Tongue (tissue), 3 donors: ENCODE measurements at places on chromosomes 5 and 9. TPM values are rescaled to one million over a fixed set of nuclear protein-coding genes. Genes with fewer than 3 reads are reported as not detected.

TMEM215 gene
- 2.1 TPM for total RNA-seq

TAL2 gene
- total RNA-seq, result 8.6 TPM

GRCh38 chr5:61572959-61573358, 240.9 kb downstream of the ZSWIM6 start:
- DNase-seq, result no peak

STRBP gene
- total RNA-seq, result 26.3 TPM

DNA sequence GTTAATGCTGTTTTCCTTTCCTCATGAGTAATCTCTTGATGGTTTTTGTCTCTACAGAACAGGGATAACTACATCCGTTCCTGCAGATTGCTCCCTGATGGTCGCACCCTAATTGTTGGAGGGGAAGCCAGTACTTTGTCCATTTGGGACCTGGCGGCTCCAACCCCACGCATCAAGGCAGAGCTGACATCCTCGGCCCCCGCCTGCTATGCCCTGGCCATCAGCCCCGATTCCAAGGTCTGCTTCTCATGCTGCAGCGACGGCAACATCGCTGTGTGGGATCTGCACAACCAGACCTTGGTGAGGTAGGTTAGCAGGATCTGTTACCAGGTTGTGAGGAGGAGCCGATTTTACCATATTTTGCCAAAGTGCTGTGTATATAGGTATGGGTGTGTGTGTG, 148.2 kb downstream of the TLE4 start:
- DNase-seq, result no peak

GRCh38 chr9:85115473-85115872, 445.9 kb downstream of the NTRK2 start:
- no peak for DNase-seq

DNA sequence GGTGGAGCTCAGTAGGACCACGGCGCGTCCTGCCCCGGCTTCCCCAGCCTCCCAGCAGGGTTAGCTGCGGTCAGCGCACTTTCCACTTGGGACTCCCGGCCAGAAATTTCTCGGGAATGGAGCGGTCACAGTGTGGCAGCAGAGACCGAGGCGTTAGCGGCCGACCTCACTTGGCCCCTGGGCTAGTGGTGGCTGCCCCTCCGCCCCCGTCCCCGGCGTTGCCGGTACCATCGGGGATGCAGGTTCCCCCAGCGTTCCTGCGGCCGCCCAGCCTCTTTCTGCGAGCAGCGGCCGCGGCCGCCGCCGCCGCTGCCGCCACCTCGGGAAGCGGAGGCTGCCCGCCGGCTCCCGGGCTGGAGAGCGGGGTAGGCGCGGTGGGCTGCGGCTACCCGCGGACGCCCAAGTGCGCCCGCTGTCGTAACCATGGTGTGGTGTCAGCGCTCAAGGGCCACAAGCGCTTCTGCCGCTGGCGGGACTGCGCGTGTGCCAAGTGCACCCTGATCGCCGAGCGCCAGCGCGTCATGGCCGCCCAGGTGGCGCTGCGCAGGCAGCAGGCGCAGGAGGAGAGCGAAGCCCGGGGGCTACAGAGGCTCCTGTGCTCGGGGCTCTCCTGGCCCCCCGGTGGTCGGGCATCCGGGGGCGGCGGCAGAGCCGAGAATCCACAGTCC, 460 bp downstream of the DMRTA1 start:
- DNase-seq, result peak; percentile 73

DNA sequence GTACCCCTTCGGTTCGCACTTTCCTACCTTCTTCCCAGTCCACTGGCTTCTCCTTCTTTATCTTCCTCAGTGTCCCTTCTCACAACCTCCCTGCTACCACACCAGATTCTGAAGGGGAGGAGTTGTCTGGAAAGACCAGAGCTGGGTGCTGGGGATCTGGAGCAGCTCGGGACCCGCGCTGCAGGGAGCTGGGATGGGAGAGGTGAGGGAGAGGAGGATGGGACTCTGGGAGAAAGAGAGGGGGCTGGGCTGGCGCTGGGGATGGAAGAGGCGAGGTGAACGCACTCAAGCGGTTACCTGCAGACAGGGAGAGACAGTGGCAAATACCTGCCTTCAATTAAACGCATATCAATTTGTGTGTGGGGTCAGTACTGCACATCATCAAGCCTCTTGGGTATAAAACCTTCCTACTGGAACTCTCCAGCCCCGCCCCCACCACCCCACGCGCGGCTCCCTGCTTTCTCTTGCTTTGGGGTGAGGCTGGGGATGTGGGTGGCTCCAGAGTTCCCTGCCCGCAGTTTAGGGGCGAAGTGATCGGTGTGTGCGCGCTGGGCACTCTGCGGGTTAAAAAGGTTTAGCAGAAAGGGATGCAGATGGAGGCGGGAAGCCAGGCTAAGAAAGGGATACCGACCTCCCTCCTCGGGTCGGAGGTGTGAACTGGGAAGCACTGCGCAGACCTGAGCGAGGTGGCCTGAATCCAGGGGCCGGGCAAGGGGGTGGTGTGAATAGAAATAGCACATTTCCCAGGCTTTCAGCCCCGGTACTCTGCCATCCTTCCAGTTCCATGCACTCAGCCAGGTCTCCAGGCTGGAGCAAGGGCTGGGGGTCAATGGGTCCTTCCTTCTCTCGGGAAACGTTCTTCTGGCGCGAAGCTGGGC, 977 bp upstream of the PAM start:
- DNase-seq, result no peak

PAX5 gene
- total RNA-seq, result 0.62 TPM

- no peak for DNase-seq
These were observed 542.9 kb downstream of the LRRC70 start for GRCh38 chr5:63121471-63121870.

DNA sequence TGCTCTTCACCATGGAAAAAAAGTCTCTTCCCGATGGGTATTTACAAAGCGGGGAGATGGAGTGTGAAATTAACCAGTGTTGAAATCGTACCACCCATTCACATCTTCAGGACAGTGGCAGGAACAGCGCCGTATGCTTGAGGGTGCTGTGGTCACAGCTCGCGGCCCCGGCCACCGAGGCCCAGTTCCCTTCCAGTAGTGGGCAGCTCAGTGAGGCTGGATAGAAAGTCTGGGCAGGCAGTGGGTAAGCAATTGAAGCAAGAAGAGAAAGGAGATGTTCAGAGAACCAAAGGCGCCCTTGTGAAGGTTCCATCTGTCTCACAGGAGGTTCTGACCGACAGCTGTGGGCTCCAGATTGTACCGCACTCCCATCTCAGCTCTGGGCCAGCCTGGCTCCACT, 59.1 kb downstream of the SECISBP2 start:
- no peak for DNase-seq

FGF18 gene
- total RNA-seq, result 3.9 TPM

NEK6 gene
- total RNA-seq, result 33.6 TPM

- DNase-seq, result no peak
These were observed 25.1 kb upstream of the CLPTM1L start for GRCh38 chr5:1370006-1370405.

GRCh38 chr9:118734696-118735095, 634.5 kb downstream of the BRINP1 start:
- DNase-seq, result no peak

DNA sequence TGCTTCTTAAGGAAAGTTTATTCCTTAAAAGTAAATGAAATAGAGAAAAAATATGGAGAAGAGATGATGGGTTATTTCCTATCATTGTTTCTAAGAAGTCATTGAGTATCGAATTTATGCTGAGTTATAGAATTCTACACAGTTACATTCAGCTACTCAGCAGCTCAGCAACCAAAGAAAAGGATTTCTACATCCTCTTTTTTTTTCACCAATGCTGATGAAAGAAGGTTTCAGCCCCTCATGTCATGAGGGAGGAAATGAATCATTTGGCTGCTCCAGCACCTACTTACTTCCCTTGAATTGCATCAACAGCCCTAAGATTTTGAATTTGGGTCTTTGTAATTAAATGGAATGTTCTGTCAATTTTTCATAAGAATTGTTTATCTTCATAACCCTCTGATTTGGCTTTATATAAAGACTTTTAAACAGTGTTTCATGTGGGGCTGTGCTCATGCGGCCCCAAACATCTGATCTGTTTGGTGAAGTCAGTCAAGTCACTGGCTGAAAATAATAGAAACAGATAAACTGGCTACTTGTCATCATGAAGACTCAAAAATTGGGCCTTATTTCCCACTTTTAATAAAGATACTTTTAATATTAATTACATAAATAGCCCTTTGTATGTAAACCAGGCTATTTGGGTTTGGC, 18.5 kb upstream of the SNX2 start:
- DNase-seq, result no peak

DND1 gene
- total RNA-seq, result not detected

DNA sequence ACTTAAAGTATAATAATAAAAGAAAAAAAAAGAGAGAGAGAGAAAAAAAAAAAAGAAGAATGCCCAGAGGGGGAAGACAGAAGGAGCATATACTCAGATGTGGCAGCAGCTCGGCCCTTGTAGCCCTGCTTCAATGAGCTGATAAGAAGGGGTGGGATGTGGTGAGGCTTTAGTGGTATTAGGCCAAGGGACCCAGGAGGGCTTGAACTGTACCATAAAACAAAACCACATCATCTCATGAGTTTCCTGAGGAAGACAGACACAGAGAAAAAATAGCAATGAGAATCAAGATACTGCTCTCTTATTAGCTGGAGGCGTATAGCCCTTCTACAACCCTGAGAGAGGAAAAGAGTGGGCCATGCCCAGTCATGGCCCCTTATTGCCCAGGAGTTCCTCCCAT, 72.8 kb downstream of the SLC1A1 start:
- DNase-seq, result no peak

GRCh38 chr9:78871086-78871451, 574.1 kb downstream of the PSAT1 start:
- no peak for DNase-seq

WNT8A gene
- total RNA-seq, result not detected

GRCh38 chr5:17748941-17749340, 114.7 kb downstream of the TAF11L14 start:
- DNase-seq, result no peak

PHF24 gene
- total RNA-seq, result 0.31 TPM

DNA sequence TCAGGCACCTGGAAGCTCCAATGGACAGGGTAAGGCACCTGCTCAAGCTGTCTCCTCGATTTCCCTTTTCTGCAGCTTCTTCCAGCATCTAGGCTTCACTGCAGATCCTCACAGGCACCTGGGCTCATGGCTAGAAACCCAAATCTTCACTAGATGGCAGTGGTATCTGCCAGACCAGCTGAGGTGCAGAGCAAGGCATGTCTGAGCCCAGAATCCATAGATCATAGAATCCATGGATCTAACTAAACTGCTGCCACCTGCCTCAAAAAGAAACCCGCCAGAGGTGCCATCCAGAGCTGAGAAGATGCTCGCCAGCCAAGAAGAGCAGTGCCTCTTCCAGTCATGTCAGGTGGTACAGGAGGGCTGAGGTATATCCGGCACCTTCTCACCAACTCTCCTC, 6.9 kb downstream of the SHC3 start:
- no peak for DNase-seq

GRCh38 chr5:31682025-31682424, 43.1 kb downstream of the PDZD2 start:
- peak; percentile 28 for DNase-seq

GRCh38 chr5:61519728-61520277, 187.7 kb downstream of the ZSWIM6 start:
- no peak for DNase-seq

DNA sequence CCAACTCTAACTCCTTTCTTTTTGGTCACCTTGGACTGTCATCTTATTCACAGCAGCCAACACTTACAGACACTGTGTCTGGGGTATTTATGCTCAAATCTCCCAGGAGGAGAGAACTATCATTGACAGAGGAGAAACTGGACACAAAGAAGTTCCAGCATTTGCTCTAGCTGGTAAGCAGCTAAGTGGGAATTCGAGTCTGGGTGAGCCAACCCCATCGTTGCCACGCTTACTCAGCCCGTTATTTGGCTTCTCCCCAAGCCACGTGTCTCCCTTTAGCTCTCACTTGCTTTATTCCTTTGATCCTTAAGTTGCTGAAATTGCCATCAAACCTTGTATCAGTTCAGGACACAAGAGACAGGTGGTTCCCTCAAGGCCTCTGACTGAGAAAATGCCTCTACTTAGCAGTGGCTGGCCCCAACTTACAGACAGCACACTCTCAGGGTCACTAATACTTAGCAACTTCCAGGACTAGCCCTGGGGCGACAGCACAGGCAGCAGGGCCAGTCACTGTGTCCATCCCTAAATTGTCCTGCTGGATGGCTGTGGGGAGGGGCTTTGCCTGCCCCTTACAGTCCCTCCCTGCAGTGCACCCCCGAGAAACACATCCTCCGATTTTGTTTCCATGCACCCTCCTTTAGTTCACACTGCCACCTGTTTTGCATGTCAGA, 1.4 kb downstream of the SLC36A2 start:
- DNase-seq, result peak; percentile 16

- no peak for DNase-seq
These were observed 72.1 kb upstream of the SLC28A3 start for GRCh38 chr9:84412654-84413053.

GRCh38 chr5:14359069-14360043, 216.2 kb downstream of the TRIO start:
- peak; percentile 31 for DNase-seq

- DNase-seq, result no peak
These were observed 7.7 kb upstream of the NFIB start for GRCh38 chr9:14321517-14322130.

GRCh38 chr9:86353655-86354010, 577 bp downstream of the TUT7 start:
- DNase-seq, result peak; percentile 67

- peak; percentile 1 for DNase-seq
These were observed 626.7 kb downstream of the PRR16 start for GRCh38 chr5:121090822-121091221.

- DNase-seq, result no peak
These were observed 35.6 kb downstream of the NTRK2 start for GRCh38 chr9:84705128-84705527.

DNA sequence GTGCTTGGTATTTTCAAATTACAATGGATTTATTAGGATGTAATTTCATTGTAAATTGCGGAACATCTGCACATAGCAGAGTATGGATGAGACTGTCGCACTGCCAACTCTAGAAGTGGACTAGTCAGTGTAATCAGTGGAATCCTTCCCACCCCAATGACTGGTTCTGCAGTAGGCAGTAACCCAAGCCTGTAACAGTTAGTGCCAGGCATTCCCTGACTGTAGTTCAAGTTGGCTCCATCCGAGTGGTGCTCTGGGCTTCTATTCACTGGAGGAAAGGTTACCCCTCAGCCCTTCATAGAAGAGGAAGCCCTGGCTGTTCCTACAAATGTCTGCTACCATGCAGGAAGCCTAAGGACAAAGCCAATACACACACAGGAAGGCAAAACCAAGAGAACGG, 23.2 kb downstream of the AK3 start:
- DNase-seq, result no peak

DNA sequence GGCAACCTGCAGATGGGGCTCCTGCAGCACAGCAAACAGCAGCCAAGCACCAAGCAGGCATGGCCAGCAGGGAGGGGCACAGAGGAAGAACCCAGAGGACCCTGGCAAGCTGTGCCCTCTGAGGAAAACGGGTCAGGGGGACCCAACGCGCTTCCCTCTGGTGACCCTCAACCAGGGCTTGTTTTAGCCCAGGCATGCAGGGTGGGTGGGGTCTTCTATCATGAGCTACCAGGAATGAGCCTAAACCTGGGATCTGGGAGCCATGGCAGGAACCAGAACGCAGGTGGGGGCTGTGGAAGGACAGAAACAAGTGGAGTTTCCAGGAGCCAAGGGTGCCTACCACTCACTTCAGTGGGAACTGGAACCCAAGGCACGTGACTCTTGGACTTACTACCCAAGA, 20.9 kb downstream of the IPPK start:
- no peak for DNase-seq

GRCh38 chr9:86494644-86495111, 140.5 kb upstream of the TUT7 start:
- no peak for DNase-seq
